Esophagus mucosa (tissue), 1 donor: ENCODE measurements at places on chromosomes 3 and 15.

- no peak for ATAC-seq
Measured at GRCh38 chr3:42216302-42216701, 49.7 kb downstream of the CCK start.

DNA sequence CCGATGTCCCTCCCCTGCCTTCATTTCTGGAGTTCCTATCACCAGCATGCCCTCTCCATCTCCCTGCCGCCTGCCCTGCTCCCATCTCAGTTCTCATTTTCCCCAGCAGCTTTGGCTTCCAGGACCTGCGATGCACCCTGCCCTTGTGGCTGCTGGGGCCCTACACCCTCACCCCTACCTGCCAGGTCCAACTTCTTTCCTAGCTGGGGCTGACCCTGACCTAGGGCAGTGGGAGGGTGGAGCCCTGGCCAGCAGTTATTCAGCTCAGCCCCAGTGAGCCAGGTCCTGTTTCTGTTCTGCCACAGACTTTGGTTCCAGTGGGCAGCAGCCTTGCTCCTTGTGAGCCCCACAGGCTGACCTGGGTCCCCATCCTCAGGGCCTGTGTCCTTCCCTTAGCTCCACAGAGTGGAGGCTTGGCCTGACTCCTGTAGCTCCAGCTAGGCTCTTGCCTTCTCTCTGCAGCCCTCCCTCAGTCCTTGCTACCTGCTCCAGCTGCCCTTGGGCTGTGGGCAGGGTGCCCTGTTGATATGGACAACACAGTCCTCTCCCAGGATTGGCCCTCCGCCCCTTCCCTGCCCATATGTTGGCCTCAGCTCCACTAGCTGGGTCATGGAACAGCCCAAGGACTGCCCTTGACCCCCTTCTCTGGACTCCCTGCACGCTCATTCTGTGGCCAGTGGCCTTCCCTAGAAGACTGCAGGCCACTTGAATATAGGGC lies 34.7 kb upstream of the PDE8A start:
- no peak for ATAC-seq

DNA sequence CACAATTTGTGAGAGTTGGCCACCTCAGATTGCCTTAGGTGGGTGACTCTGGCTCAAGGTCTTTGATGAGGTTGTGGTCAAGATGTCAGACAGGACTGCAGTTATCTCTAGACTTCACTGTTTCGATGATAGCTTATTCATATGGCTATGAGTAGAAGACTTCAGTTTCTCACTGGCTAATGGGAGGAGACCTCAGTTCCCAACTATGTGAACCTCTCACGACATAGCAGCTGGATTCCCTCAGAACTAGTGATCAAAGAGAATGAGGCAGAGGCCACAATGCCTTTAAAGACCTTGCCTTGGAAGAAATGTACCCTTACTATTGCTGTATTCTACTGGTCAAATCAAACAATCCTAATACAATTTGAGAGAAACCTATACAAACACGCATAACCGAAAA lies 607.5 kb upstream of the ROBO2 start:
- ATAC-seq, result no peak

DNA sequence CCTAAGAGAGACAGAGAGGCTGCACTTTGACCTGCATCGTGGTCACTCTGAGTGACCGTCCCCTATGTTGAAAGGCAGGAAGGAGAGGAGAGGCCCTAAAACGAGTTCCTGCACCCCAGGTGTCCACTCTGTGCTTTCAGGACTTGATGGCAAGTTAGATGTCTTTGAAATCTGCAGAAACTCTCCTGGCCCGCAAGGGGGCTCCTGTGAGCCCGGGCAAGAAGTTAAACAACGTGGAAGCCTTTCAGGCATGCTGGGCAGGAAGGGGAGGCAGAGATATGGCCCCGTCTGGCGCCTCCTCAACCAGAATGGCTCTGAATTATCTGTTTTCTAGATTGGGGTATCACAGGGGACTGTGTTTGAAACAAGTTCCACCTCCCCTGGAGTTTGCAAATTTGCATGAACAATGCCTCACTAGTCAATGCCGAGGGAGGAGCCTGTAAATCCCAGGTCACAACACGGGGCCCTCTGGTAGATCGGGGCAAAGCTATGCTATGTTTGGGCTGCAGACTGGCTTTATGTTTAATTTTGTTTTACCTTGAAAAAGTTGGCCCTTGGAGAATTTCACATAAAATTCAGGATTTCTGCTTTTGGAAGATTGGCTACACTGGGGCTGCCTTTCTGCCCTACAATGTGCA lies 9.8 kb downstream of the CTXND1 start:
- ATAC-seq, result peak; percentile 37

GRCh38 chr3:167251678-167252077 lies 128.4 kb downstream of the ZBBX start:
- no peak for ATAC-seq

GRCh38 chr3:160114355-160114995 lies 110.7 kb upstream of the C3orf80 start:
- ATAC-seq, result no peak

DNA sequence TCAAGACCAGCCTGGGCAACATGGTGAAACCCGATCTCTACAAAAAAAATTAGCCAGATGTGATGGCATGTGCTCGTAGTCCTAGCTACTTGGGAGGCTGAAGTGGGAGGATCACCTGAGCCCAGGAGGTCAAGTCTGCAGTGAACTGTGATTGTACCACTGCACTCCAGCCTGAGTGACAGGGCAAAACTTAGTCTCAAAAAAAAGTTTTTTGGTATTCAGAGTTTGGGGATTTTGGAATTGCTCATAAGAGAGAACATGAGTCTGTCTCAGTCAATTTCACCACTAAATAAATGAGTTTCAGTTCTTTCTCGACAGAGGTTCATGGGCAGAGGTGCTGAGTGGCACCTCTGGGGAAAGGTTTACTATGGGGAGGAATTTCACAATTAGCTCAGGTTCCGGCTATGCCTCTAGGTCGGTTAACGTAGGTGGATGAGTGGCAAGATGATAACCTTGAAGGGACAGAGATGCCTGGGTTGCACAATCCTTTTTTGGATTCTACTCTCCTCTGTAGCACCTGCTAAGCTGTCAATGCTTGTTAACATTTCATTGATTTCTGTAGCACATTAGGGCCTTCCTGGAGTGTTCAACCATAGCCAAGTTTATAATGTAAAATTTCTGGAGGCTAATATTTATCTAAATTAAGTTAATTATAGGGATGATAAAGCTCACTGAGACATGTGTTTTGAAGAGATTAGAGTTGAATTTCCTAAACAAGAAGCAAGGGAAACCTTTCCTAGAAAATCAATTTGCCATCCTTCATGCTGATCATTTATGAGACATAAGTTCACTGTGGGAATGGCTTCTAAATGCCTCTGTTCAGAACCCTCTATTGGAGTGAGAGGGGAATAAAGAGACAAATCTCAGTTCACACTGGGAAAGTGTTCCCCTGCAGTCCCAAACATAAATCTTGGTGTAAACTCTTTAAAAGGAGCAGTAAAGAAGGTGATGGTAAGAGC lies 37.4 kb upstream of the DCP1A start:
- no peak for ATAC-seq

DNA sequence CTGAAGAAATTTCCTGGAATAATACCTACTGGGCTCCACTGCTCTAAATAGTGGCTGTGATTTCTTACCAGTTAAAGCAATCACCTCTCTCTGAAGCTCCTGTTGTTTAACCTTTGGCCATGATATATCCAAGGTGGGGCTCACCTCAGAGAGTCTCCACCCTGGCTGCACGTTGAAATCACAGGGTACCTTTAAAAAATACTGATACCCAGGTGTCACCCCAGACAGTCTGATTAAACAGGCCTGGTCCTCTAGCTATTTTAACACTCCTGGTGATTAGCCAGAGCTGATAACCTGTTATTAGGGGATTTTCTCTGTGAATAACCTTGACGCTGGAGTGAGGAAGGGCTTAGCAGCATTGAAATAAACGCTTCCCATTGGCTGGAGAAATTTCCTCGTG lies 22.3 kb upstream of the ZBTB38 start:
- no peak for ATAC-seq

DNA sequence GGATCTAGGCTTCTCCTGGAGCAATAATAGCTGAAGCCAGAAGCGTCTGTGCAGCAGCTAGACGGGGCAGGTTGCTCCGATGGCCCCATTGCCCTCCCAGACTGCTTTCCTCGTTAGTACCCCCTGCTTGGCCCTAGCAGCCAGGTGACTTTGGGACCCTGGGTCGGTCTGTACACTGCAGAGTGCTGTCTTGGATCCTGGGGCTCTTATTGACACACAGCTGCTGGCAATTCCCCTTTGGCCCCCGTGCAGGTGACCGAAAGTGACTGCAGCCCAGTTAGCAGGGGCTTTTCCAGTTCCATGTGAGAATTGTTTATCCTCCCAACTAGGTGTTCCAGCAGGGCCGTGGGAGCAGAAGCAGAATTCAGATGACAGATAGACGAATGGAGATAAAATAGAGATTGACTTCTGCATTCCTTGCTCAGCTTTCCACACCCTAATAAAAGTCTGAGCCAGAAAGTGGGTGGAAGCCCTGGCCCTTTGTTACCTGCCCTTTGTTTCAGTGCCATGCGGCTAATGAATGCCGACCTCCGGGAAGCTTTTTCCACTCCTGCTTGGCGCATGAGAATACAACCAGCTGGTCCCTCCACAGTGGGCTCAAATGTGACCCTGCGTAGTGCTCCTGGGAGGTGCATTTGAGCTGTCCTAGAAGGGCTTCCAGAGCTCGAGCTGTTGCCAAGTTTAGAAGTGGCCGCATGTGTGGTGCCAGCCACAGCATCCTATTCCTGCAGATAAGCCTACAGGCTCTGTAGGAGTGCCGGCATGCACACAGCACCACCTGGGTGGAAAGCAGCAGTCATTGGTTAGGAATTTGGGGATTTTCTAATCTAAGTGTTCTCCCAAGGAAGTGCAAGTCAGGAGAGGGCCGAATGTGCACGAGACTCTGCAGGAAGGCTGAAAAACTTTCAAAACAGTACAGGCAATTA lies 94.4 kb downstream of the SLCO3A1 start:
- ATAC-seq, result peak; percentile 45

GRCh38 chr3:17052363-17052762 lies 167.6 kb downstream of the PLCL2 start:
- ATAC-seq, result no peak

- no peak for ATAC-seq
Measured at GRCh38 chr3:177263615-177264368, 66.5 kb upstream of the TBL1XR1 start.

GRCh38 chr15:57427367-57427821 lies 51.1 kb downstream of the CGNL1 start:
- no peak for ATAC-seq

GRCh38 chr3:133188996-133189395 lies 150.8 kb downstream of the TMEM108 start:
- ATAC-seq, result no peak

GRCh38 chr15:35507932-35508638 lies 37.9 kb downstream of the DPH6 start:
- no peak for ATAC-seq

GRCh38 chr15:78105476-78106241 lies 13.3 kb downstream of the SH2D7 start:
- no peak for ATAC-seq

DNA sequence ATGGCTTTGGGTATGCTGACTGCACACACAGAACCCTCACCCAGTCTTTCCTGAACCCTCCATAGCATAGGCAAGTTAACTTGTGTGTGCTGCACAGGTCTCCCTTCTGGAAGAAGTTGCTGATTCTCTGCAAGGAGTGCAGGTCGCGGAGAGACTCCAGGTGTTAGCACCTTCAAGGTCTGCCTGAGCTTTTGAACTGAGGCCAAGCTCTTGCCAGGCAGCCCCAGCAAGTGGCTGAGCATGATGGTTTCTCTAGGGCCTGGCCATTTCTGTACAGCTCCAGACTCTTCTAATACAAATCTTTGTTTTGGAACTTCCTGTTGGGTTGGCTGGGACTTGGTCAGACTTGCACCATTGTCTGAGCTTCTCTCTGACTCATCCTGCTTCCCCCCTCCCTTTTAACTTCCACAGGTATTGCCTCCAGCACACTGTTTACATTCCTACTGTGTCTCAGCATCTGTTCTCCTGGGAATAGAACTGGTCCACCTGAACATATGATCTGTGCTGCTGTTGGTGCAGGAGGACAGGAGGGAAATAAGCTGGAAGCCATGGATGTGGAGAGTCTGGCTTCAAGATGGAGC lies 53.3 kb downstream of the KY start:
- peak; percentile 92 for ATAC-seq

- ATAC-seq, result peak; percentile 31
Measured at GRCh38 chr3:49567406-49567805, 13.1 kb downstream of the BSN start.

DNA sequence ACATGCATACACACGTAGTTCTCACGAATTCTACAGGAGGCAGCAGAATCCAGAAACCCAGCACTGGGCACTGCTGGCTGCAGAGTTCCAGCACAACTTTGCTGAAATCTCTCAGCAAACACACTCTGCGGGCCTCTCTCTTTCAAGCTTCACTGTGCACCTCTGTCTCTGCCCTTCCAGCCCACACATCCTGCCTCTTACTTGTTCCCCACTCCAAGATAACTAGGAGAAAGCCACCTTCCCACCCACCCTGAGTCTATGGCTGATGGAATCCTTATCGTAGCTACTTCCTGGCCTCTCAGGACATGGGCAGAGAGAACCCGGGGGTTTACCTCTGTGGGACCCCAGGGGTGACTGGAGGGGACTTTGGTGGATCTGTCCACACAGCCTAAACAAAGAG lies 11.9 kb downstream of the ANP32A start:
- ATAC-seq, result no peak

GRCh38 chr15:63246691-63247469 lies 30.5 kb upstream of the APH1B start:
- ATAC-seq, result peak; percentile 95

DNA sequence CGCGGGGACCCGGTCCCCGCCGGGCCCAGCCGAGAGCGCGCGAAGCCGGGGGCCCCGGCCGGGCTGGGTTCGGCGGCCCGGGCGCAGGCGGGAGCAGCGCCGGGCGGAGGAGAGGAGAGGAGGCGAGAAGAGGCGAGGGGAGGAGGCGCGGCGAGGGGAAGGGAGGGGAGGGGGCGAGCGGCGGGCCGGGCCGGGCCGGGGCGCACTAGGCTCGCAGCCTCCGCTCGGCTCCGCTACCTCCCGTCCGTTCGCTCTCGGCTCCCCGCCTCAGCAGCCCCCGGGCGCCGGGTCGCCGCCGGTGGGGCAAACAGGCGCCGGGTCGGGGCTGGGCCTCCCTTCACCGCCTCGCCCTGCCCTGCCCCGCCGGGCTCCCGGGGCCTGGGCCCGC lies 351 bp downstream of the INSYN1 start:
- peak; percentile 20 for ATAC-seq

GRCh38 chr3:189756582-189757078 lies 125.4 kb downstream of the TP63 start:
- ATAC-seq, result no peak

DNA sequence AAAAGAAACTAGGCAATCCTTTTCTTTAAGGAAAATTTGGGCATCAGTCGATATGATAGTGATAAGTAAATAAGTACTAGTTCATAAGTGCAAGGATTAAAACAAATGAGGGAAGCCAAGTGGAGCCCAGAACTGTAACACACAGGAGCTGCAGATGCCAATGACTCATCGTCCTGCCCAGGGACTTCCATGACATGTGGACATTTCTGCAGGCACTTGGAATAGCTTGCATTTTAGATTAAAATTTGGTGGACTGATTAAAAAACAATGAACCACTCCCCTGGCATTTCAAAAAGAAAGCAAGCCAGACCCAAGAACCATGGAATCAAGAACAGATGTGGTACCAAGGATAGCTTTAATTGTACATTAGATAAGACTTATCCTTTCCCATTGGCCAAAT lies 2.9 kb downstream of the SAMD7 start:
- ATAC-seq, result no peak

GRCh38 chr15:71542836-71543235 lies 267.5 kb upstream of the NR2E3 start:
- ATAC-seq, result no peak
